ENCODE measurements at places on chromosomes 1 and 21.
A peak's percentile ranks its signal among the peaks of the same experiment; 100 is the strongest.

DNA sequence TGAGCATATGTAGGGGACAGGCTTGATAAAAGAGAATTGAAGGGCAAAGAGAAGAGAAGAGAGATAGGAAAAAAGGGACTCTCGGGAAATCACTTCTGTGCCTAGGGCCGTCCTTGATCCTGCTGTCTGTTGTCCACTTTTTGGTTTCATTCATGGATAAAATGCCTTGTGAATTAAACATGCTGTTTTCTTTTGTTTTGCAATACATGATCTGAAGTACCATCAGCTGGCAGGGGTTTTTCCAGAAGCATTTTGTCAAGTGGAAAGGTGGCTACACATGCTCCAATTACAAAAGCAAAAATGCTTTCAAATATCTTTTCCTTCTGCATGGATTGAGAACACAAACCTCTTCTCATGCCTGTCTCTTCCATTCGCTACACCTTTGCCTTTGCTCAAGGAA, 361.7 kb downstream of the PDE4B start:
- DNase-seq: no peak

DNA sequence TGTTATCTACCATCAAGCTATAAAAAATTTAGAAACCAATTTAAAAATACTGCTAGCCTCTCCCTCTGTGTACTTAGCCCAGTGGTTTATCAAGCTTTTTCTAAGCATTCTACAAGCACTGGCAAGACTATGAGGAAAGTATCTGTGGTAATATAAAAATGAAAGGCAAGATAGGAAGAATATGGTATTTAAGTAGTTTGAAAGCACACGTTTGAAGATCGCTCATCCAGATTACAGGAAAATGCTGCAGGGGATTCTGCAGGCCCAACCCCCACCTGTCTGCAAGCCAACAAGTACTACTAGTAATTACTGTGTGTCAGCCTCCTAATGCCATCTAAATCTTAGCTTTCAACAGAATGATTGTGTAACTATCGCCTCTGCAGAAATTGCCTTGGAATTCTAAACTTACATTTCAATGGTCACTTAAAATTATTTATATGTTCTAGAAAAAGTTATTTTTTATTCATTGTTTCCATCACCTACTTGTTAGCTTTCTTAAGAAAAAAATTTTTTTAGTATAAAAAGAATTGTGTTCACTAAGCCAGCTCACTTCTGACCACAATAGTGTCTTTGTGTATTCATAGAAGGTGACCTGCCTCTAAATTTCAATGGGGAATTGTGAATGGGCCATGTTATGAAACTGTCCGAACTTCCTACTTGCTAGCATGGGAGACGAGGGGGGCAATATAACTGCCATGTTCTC, 8.5 kb downstream of the ERRFI1 start:
- no peak for DNase-seq

DNA sequence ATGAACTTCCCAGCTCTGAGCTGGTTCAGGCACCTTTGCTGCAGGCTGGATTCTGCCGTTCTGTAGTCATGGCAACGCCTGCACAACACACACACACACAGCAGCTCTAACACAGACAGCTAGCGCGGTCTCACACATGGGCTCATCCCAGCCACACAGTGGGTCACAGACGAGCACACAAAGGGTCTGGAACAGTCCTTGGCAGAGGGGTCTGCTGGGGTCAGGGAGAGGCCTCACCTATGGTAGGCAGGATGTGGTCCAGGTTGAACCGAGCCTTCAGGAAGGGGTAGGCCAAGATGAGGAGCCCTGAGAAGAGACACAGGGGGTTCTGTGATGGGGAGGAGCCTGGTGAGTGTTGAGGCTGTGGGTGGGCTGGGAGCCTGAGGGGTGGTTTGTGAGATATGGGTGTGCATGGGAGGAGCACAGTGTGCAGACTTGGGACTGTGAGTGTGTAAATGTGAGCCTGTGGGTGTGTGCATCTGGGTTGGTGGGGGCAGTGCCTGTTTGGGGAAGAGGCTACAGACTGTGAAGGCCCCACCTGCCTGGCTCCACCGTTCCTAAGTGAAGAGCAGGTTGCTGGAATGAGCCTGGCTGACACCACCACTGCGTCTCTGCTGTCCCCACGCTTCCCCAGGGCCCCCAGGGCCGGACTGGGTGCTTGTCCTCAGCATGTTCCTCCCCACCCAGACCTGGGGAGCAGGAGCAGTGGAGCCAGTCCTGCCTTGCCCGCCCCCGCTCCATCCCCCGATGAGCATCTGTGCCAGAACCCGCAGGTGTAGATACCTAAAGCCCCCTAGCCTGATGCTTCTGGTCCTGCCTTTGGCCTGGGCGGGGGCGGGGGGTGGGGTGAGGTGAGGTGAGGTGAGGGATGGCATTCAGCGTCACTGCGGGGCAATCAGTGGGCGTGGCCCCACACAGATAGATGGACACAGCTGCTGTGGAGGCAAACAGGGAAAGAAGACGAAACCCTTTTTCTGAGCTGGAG, 1.5 kb downstream of the KNCN start:
- DNase-seq: peak; percentile 69

GRCh38 chr1:218501161-218501560, 156.0 kb downstream of the TGFB2 start:
- no peak for DNase-seq

DNA sequence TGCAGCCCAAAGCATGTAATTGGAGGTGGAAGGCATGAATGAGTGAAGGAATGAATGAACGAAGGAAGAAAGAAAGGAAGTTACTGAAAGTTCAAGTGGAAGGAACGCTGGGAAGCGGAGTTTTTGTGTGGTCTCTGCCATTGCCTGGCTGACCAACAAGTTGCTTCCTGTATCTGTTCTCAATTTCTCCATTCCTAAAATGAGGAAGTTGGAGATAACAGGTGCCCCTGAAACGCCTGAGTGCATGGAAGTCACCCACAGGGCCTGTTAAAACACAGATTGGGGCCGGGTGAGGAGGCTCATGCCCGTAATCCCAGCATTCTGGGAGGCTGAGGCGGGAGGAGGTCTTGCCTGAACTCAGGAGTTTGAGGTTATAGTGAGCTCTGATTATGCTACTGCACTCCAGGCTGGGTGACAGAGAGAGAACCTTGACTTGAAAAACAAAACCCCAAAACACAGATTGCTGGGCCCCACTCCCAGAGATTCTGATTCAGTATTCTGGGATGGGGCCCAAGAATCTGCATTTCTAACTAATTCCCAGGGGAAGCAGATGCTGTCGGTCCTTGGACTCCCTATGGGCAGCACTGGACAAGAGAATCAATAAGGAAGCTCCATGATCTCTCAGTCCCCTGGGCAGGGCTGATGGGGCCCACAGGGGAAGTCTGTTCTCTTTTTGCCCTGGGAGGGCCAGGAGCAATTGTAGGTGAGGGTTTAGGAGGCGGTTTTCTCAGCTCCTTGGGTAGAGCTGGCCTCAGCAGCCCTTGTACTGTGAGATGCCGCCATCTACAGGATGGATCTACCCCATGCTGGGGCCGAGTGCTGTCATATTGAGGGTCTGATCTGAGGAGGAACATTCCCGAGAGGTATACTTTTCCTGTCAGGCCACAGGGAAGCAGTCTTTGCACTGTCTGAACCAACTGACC, 3.3 kb upstream of the CNR2 start:
- no peak for DNase-seq

- DNase-seq: no peak
Measured at GRCh38 chr1:78728359-78728758, 78.7 kb downstream of the IFI44 start.

GRCh38 chr1:112518186-112518585, 9.4 kb downstream of the WNT2B start:
- DNase-seq: no peak

- no peak for DNase-seq
Measured at GRCh38 chr1:35574655-35575415, 1.7 kb downstream of the TFAP2E start.

DNA sequence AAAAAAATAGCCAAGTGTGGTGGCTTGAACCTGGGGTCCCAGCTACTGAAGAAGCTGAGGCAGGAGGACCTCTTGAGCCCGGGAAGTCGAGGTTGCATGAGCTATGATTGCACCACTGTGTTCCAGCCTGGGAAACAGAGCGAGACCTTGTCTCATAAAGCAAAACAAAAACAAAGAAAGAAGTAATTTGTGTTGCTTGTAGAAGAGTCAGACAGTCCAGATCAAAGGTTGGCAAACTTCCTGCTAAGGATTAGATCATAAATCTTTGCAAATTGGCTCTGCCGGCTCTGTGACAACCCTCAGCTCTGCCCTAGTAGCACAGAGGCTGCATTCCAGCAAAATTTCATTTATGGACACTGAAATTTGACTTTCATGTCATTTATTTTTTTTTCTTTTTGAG, 19.0 kb upstream of the MFN2 start:
- DNase-seq: no peak

DNA sequence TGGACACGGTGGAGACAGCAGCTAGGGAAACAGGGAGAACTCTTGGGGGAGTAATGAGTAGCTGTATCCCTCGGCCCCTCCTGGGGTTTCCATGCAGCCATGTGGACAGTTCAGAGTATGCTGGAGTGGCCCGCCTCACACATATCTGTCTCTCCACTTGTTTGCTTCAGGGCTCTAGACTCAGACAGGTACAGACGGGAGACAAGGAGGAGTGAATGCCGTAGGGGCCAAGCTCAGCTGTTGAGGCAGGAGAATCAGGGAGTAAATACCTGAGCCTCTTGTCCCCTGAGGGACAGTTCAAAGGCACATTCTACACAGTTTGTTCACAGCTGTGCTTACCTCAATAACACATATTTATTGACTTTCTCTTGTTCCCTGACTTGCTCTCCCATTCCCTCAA, 7.7 kb upstream of the PTGFRN start:
- no peak for DNase-seq

- DNase-seq: no peak
Measured at GRCh38 chr1:73205294-73205973, 923.1 kb upstream of the NEGR1 start.

DNA sequence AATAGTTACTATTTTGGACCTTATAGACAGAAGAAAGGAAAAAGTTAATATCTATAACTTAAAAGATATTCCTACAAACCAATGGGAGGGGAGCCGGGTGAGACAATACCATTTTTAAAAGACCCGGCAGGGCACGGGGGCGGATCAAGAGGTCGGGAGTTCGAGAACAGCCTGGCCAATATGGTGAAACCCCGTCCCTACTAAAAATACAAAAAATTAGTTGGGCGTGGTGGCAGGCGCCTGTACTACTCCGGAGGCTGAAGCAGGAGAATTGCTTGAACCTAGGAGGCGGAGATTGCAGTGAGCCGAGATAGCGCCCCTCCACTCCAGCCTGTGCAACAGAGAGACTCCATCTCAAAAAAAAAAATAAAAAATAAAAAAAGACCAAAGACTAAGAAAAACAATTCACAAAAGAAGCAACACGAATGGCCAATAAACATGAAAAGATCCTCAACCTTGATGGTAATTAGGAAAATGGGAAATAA, 1.2 kb upstream of the PSMB2 start:
- no peak for DNase-seq

DNA sequence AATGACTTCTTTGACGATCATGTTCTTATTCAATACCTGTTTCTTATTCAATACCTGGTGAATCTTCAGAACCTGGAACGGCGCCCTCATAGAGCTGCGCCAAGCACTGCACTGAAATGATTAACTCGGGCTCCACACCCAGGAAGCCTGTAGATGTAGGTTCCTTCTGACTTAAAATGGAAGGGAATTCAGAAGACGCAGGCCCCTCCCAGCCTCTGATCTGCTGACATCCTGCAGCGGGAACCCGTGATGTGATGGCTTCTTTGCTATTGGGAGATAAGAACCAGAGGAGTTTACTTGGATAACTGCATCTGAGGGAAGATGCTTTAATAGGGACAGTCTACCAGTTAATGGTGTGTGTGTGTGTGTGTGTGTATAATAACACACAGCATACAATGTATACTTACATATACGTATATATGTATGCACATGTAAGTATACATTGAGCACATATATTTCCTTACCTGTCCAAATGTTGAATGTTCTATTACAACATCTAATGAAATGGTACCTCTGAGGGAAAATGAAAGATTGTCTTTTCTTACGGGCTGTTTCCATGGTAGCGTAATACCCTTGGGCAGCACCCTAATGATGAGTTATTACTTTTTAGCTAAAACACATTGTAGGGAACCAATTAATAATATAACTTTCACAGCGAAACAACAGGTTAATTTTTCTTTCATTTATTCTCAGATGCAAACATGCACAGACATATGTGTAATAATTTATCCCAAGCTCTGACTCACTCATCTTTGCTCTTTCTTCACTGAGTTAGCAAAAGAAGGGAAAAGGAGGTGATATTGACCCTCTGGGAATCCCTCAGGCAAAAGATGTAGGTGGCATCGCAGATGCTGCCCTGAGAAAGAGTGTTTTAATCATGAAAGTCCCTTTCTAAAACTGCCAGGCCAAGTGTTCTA, 379.8 kb downstream of the SIPA1L2 start:
- DNase-seq: no peak

DNA sequence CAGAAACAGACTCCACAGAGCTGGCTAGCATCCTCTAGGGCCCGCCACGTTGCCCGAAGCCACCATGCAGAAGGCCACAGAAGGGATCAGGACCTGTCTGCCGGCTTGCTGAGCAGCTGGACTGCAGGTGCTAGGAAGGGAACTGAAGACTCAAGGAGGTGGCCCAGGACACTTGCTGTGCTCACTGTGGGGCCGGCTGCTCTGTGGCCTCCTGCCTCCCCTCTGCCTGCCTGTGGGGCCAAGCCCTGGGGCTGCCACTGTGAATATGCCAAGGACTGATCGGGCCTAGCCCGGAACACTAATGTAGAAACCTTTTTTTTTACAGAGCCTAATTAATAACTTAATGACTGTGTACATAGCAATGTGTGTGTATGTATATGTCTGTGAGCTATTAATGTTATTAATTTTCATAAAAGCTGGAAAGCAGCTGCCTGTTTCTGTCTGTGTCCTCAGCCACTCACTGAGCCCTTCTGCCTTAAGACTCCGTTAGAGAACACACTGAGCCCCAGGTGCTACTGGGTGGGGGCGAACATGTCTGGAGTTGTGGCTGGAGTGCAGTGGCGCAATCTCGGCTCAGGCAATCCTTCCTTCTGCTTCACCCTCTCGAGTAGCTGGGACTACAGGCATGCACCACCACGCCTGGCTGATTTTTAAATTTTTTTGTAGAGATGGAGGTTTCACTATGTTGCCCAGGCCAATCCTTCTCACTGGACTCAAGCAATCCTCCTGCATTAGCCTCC, 14.8 kb downstream of the MFSD2A start:
- no peak for DNase-seq

DNA sequence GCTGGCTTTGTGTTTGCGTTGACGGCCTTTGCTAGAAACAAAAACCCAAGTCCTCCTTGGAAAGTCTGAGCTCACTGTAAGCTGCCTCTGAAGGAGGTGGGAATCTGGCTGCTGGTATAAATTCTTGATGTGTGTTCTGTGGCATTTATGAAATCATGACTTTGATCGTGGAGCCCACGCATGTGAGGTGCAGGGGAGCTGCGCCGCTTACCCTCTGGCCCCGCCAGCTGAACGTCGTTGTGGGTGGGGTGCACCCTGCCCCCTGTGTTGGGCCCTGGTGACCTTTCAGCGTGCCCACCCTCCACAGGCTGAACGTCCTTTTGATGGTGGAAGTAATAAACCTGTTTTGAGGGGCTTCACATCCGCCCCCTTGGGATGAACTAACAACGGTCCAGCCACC, 21.2 kb upstream of the DIP2A start:
- no peak for DNase-seq
